ENCODE measurements at places on chromosomes 5 and 9.

GRCh38 chr9:129140397-129141065, 29.3 kb downstream of the PTPA start:
- DNase-seq: peak; percentile 9

DNA sequence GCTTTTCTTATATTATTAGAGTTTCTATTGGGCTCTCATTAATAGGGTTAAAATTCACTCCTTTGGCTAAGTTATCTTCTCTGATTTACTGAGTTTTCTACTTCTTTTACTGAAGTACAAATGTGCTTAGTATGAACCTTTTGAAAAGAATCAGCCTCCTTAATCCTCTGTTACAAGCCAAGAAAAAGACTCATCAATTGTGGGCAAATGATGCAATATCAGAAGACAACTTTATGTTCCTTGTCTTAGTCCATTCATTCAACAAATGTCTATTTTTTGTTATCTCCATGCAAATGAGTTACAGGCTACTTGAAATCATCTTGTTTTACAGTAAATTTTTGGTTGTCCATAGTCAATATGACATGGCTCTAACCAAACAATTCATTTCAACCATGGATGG, 40.3 kb downstream of the SNCAIP start:
- no peak for DNase-seq

DNA sequence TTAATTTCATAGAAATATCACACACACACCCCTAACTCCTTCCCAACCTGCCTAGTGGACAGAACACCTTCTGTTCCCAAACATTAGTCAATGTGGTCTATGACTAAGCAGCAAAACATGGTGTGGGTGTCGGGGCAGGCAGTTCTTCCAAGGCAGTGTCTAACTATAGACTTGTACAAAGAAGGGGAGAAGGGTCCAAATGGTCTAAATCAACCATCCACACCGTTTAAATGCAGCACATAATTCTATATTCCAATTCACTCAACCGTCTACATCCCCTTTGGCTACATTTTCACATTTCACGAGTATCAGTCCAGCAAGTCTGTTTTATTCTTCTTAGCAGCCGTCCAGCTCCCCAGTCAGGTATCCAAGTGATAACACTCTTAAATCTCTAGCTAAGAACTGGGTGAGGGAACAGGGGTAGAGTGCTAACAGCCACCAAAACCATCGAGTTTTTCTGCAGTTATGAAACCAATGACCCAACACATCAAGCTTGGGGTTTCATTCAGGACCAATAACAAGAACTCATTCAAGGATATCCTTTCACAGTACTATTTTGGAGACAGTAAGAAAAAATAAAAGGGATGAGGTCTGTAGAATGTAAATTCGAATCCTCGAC, 3.3 kb downstream of the ZNF608 start:
- DNase-seq: no peak

- no peak for DNase-seq
Observed at GRCh38 chr9:115416299-115416698, 298.3 kb upstream of the TNC start.

DNA sequence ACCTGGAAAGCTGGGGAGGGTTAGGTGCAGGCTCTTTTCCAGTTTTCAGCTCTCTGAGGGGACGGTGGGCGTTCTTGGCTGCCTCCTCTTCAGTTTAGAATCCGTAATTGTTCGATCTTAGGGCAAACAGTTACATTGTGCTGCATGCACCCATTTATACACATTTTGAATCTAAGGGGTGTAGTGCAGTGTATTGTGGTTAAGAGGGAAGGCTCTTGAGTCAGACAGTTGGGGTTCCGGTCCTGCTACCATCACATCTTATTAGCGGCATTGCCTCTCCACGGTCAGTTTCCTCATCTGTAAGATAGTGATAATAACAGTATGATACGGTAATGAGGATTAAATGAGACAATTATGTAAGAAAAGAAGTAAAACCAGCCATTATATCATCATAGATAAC, 625 bp downstream of the EXOSC2 start:
- DNase-seq: no peak

DNA sequence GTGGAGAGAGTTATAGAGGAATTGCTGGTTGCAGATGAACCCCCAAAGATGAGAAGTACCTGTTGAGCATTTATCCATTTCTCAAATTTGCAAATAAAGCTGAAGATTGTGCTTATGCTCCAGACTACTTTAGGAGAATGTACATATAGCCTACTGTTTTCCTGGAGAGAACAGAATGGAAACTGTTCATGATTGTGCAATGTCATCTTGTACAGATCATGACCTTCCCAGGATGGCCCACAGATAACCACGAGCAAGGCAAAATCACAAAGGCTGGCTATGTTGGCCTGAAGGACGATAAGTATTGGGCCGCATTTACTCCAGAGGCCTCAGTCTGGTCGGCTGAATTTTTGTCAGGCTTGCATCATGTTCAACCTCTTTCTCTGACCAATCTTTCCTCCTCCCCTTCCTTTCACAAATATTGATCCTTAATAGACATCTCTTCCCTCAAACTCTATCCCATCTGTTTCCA, 28.5 kb upstream of the RICTOR start:
- DNase-seq: no peak

DNA sequence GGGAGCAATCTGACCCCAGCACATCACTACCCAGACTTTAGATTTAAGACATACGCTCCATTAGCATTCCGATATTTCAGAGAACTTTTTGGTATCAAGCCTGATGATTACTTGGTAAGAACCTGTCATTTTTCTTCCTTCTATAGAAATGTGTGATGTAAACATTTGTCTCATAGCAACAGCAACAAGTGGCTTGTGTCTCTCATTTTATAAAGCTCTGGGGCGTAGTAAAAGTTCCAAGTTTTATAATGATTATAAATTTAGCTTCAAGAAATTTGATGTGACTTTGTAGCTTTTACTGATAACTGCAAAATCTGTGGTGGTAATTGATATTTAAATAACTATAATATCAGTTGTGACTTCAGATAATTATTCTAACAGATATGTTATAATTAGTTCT, 137.2 kb downstream of the PRKACG start:
- no peak for DNase-seq

GRCh38 chr5:40082313-40082712, 597.4 kb upstream of the PTGER4 start:
- DNase-seq: no peak

- DNase-seq: no peak
Observed at GRCh38 chr5:77885519-77885918, 109.4 kb upstream of the TBCA start.

GRCh38 chr9:35035851-35036701, 36.3 kb downstream of the VCP start:
- DNase-seq: peak; percentile 7

DNA sequence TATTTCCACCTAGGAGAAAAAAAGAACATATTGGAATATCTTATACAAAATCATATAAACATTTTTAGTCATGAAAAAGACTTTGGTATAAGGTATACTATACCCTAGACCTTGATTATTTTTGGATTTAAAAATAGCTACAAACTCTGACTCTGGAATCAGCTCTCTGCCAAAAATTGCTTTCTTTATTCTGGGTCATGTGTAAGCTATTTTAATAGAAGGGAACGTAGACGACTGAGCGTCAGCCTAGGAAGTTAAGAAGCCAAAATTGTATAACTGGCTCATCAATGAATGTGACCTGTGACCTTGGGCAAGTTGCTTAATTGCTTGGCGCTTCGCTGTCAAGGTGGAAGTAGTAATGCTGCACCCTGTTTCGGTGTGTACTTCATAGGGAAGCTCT, 157.1 kb downstream of the PARP8 start:
- DNase-seq: no peak

DNA sequence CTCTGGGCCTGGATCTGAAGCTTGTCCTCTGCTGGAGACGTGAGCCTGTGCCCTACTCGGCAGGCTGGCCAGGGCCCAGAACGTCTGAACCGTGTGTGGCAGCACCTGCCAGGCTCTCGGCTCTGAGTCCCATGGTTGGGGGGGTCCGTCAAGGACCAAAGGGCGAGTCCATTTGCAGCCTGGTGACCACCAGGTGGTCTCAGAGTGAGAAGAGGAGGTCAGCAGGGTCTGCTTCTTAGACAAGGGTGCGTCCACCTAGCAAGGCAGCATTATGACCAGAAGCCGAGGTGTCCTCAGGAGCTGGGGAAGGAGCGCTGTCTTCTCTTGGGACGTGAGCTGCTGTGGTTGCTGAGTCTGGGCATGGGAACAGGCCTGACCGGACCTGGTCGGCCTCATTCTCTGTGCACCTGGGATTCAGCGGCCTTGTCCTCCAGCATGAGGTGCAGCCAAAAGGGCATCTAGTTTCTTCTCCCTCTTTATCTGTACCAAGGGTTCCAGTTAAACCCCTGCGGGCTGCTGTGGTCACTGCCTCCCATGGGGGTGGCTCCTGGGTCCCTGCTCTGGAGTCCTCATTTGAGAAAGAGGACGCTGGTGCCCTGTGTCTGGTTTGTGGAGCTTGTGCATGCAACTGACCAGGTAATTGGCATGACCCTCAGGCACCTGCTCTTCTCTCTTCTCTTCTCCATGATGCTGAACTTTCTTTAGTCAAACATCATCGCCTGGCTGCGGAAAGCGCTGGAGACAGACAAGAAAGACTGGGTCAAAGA, 14.4 kb downstream of the EXOC3 start:
- DNase-seq: no peak

GRCh38 chr9:131738293-131739132, 1.4 kb downstream of the RAPGEF1 start:
- DNase-seq: no peak

GRCh38 chr5:126808521-126808988, 31.6 kb downstream of the LMNB1 start:
- DNase-seq: no peak

- no peak for DNase-seq
Observed at GRCh38 chr5:142669477-142669876, 16.4 kb downstream of the FGF1 start.

DNA sequence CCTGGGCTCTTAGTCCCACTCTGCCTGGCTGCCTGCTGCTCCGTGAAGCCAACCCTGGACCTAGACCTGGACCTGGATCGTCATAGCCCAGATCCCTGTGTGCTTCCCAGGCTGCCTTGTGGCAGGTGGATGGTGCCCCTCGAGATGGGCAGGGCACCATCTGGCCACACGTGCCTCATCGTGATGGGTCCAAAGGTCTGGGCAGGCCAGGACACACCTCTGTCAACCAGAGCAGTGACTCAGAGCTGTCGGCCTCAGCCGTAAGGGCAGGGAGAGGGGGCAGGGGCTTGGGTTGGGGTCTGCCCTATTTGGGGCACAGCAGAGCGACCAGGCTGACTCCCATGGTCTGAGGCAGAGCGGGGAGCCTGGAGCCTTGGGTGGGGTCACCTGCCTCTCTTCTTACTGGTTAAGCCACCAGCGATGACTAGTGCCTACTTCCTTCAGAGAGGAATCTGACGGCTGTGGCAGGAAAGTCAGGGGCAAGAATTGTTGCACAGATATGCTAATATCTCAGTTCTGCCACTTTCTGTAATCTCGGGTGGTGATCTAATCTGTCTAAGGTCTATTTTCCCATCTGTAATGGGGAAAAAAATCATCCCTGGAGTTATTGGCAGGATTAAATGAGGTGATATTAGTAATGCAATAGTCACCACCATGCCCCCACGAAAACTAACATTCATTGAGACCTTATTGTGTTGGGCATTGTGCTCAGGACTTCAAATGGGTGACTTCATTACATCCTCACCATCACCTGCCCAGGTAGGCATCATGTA, 3.2 kb upstream of the CDHR2 start:
- no peak for DNase-seq

- DNase-seq: no peak
Observed at GRCh38 chr5:147361441-147362175, 126.8 kb downstream of the STK32A start.

DNA sequence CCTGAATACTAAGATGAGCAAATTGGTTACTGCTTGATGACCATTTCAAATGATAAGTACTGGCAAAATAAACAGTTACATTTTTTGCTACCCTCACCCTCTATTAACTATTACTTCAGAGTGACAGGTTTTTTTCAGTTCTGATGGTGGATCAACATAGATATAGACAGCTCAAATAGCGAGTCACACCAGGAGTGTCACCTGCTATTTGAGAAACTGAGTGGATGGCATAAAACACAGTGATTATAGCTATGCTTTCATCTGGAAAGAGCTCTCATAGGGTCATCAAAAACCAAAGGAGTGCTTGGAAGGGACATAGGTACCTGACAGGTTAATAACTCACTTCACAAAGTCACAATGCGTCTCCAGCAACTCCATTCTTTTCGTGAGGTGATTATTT, 244.5 kb upstream of the C9orf72 start:
- no peak for DNase-seq

DNA sequence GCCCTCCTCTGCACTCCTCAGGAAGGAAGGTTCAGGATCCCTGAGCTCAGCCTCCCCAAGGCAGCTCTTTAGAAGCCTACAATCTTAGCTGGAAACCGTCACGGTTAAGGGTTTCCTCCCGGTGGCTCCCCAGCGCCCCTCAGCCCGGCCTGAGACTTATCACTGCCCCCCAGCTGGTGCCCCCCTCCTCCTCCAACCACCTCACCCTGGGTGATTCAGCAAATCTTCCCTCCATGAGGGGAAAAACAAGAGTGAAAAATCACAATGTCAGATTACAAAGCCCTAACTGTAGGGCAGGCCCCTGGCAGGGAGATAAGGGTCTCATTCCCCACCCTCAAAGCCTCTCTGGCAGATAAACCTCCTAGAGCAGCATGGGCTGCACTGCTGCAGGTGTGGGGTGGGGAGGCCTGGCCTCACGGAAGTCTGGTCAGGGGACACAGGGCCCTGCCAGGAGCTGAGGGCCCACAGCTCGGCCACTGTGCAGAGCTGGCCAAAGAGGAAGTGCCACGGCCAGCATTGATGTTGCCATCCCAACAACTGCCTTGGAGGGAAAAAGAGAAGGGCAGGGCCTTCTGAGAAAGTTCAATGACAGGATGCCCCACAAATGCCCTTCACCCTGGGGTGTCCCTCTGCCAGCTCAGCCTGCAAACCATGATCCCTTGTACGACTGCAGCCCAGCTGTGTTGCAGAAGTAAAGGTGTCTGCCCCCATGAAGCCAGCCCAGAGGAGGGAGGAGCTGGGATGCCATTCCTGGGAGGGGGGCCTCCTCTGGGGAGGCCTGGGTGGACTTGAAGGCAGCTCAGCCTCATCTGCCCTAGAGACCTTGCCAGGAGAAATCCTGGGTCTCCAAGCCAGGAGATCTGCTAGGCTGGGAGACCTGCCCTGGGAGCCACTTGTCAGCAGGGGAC, 25.9 kb downstream of the GFI1B start:
- no peak for DNase-seq

DNA sequence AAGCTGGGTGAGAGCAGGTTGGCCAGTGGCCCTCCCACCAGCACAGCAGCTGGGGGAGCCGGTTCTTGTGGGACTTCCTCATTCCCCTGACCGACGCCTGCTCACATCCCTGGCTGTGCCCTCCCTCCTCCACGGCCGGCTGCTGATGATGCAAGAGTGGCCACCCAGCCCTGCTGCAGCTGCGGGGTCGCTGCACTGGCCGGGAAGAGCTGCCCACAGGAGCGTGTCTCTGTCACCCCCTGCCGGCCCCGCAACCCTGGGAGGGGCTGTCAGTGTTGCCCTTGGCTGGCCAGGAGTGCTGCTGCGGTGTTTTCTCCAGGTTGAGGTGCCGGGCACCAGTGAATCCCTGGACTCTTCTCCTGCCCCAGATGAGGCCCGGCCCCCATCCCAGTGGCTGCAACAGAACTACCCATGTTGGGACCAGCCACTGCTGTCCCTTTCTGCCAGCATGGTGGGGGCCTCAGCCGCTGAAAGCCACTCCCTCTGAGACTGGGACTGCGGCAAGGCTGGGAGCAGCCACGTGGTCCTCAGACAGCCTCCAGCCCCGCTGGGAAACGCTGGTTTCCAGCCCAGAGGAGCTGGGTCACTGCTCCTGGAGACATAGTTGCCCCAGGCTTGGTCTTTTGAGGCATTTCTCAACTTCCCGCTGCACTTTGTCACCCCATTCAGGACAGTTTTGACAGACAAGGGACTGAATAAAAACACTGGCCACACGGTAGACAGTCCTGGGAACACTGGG, 739 bp downstream of the CARD9 start:
- no peak for DNase-seq

GRCh38 chr5:132387640-132388117, 18.2 kb downstream of the SLC22A5 start:
- DNase-seq: no peak
